ENCODE measurements at places on chromosomes 3 and 15. TPM values are rescaled to one million over a fixed set of nuclear protein-coding genes. Genes with fewer than 3 reads are reported as not detected.

- DNase-seq, result no peak
These were observed 43.8 kb downstream of the CCR3 start for GRCh38 chr3:46285931-46286619.

DNA sequence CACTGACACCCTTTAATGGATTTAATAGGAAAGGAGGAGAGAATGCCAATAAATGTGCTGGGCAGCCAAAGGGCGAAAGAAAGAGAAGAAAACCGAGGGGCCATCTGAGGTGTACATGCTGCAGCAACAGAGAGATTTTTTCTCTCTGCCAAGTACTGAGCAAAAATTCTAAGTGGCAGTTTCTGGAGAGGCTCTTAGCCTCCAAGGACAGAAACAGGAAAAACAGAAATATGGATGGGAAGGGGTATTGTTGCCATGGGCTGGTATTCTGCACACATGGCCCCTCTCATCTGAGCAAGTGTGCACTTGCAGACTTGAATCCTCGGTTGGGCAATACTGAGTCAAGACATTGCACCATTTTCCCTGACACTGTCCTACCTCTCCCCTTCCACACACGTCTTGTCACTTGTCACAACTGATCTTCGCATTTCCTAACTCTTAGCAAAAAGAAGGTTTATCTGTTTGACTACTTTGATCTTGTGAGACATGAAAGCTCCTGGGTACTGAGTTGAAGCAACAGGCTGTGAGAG, 73.9 kb downstream of the PRICKLE2 start:
- DNase-seq, result no peak

PDE12 gene
- 11.8 TPM for polyA plus RNA-seq

DNA sequence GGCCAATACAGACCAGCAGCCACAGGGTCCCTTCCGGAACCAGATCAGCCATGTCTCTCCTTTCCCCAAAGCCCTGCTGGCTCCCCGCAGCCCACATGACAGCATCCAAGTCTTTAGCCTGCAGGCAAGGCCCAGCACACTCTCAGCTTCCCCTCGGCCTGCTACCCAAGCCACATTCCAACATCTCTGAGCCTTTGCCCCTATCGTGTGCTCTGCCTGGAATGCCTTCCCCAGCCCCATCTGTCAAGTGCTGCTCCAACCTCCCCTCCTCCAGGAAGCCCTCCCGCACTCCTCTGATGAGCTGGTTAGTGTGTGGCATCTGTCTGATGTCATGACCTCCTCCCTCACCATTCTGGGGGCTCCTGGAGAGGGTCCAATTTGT, 8.5 kb downstream of the PLXND1 start:
- DNase-seq, result no peak

MST1R gene
- polyA plus RNA-seq, result 1.7 TPM

GRCh38 chr3:147383617-147384016, 22.7 kb downstream of the ZIC4 start:
- no peak for DNase-seq

DNA sequence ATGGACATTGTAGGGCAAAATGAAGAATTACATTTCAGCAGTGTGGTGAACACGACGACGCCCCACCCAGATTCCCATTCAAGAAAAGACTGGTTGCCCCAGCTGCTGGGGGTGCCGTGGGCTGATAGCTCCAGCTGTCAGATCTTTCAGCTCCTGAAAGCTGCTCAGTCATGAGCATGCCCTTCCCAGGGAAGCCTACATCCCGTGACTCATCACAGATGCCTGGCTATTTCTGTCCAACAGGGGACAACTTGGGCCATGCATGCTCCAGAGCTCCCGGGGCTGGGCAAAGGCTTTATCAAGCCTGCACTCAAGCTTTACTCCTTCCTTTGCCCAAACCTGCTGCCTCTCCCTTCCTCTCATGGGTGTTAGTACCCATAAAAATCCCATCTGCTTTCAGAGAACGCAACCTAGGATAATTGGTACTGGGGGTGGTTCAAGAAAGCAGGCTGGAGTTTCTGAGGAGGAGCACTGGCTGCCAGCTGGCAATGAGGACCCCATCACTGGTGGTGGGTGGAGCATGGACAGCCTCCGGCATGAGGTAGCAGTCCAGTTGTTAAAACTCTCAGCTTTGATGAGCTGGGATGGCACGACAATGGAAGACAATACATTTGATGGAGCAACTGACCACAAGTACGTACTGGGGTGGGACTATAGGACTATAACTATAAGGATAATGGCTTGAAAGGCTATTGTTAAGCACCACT, 16.4 kb upstream of the ST8SIA2 start:
- DNase-seq, result no peak

- DNase-seq, result no peak
These were observed 302.8 kb upstream of the TBC1D5 start for GRCh38 chr3:18044971-18045880.

- DNase-seq, result no peak
These were observed 61.9 kb downstream of the TM4SF4 start for GRCh38 chr3:149536429-149536828.

KY gene
- polyA plus RNA-seq, result 1.4 TPM

TMEM207 gene
- 17.8 TPM for polyA plus RNA-seq

DNA sequence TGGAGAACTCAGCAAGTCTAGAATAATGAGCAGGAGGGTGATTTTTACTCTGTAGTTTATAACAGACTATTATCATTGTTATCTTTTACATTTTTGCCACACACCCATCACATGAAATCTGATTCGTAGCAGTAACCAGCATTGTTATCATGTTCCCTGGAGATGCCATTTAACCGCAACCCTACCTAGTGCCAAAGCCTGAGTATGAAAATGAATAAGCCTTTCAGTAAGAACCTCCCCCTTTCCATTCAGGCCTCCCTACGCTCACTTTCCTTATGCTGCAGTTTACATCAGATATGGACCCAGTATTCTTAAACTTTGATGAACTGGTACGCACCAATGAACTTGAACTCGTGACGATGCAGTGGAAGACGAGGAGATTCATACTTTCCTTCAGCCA, 158.7 kb upstream of the SPRED1 start:
- DNase-seq, result no peak

STAC gene
- 9.2 TPM for polyA plus RNA-seq

DNA sequence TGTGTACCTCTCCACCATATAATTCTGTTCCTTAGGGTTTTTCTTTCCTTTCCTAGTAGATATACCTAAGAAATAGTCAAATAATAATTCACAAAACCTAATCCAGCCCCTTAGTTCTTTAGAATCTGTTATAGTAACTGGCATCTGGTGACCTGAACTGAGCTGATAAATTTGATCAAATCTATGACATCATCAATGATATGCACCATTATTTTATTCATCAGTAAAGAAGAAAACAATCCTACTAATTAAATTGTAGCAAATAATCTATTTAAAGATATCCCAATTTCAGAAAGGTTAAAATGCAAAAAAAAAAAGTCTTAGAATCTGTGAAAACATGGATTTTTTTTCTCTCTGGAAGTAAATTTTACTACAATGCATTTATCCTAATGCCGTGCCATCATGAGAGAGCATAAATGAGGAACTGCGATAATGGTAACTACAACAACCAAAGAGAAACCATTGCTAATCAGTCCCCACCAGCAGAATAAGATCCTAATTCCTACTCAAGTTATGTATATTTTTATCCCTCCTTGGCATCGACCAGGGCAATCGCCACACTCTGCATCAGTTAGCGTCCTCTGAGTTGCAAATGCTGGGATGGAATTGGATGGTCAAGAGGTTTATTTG, 6.6 kb upstream of the MNS1 start:
- DNase-seq, result no peak

FGD5 gene
- 20.2 TPM for polyA plus RNA-seq

GRCh38 chr3:168239287-168239686, 143.6 kb upstream of the GOLIM4 start:
- DNase-seq, result no peak

PAQR5 gene
- 40.6 TPM for polyA plus RNA-seq

GRCh38 chr15:60889491-60889890, 339.6 kb downstream of the RORA start:
- peak; percentile 54 for DNase-seq

DNA sequence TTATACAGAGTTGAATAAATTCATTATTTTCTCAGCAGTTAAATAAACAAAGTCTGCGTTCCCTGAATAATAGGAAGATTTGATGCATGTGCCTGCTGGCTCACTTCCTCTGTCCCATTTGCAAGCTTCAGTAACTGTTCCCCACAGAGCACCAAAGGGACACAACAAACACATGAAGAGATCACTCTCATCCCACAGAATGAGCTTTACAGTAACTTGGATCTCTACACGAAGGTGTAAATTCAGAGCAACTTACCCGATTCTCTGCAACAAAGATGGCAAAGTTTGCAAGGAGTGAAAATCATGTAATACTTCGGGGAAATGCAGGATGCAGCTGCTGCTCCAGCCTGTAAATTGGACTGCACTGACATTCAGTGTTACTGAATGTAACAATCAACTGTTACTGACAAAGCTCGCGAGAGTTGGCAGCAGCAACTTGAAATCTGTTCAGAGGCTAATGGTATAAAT, at the start of gene BCHE:
Gene BCHE (minus strand): TSS at position 366 of the 468 bp plus-strand sequence. CDS start 6,390 bp downstream, outside the sequence.
- DNase-seq, result peak; percentile 31

FETUB gene
- 0.16 TPM for polyA plus RNA-seq

GRCh38 chr3:24025805-24026204, 80.7 kb downstream of the NR1D2 start:
- no peak for DNase-seq

- DNase-seq, result no peak
These were observed 2.7 kb upstream of the ANKRD63 start for GRCh38 chr15:40285554-40286011.

KLHL40 gene
- polyA plus RNA-seq, result not detected

TRH gene
- 0.43 TPM for polyA plus RNA-seq

CCR3 gene
- polyA plus RNA-seq, result not detected

DNA sequence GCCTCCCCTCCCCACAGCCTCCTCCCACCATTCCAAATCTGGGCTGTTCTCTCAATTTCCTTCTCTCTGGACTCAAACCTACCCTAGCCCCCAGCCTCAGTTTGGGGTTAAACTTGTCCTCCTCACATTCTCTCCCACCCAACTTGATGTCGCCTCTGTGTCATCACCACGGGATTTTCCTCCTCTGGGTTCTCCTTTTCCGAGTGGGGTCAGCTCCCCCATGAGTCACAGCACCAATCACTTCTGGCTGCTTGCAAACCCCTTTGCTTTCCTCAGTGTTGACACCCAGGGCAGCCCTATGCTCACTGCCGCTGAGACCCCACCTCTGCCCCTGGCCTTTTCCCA, 451 bp downstream of the CCR5AS start:
- no peak for DNase-seq

DNA sequence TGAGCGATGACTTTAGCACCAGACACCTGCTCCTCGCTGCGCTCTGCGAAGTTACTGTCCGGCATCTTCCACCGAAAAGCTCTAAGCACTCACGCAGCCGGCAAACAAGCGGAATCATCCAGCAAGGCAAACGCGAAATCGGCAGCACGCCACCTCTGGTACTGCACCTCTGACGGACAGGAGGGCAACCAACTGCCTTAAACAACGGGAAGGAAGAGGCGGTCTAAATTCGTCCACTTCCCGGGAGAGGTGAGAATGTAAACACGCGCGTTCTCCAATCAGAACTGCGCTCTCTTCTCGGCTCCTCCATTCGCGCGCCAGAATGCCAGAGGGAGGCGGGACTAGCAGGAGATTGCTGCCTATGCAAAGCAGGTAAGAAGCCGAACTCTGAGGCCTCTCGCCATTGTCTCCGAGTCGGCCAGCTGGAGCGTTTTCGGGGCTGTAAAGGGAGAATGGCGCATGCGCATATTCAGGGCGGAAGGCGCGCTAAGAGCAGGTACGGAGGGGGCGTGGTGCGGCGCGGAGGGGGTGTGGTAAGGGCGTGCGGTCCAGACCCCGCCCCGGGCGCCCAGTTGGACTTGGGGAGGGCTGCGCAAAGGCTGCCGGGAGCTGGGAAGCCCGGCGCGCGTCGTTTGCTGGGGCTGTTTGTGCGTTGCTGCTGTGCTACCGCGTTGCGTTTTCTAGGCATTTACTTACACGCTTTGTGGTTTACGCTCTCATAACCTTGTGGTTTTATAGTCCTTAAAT, at the start of the genes BTD and HACL1:
Gene BTD (plus strand): TSS at position 347 of the 747 bp plus-strand sequence. CDS start 33,695 bp downstream, outside the sequence.
Gene HACL1 (minus strand): TSS at position 171 of the 747 bp plus-strand sequence. CDS start 106 bp downstream, at position 65.
- DNase-seq, result peak; percentile 100

- no peak for DNase-seq
These were observed 167.5 kb downstream of the GOLGA6L4 start for GRCh38 chr15:84402856-84403608.

DNA sequence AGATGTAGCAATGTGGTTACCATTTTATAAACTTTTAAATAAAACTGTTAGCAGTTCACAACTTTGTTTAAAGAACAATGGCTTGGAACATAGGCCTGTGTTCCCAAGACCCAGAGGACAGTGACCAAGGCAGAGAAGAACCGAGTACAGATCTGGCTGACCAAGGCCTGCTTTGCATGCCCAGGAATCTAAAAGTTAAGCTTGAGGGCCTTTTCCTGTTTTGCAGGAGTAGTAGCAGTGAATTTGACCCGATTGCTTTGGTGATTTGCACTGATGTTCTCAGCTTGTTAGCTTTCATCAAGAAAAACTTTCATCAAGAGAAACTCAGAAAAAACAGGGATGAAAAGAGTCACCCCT, 9.9 kb downstream of the FILIP1L start:
- no peak for DNase-seq

IL17RD gene
- 50.0 TPM for polyA plus RNA-seq

DNA sequence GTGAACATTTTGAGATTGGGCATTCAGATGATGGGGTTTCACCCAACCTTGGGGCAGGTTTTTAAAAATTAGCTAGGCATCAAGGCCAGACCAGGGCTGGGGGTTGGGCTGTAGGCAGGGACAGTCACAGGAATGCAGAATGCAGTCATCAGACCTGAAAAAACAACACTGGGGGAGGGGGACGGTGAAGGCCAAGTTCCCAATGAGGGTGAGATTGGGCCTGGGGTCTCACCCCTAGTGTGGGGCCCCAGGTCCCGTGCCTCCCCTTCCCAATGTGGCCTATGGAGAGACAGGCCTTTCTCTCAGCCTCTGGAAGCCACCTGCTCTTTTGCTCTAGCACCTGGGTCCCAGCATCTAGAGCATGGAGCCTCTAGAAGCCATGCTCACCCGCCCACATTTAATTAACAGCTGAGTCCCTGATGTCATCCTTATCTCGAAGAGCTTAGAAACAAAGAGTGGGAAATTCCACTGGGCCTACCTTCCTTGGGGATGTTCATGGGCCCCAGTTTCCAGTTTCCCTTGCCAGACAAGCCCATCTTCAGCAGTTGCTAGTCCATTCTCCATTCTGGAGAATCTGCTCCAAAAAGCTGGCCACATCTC, 6.1 kb downstream of the RHO start:
- DNase-seq, result peak; percentile 43

XCR1 gene
- 0.04 TPM for polyA plus RNA-seq

DNA sequence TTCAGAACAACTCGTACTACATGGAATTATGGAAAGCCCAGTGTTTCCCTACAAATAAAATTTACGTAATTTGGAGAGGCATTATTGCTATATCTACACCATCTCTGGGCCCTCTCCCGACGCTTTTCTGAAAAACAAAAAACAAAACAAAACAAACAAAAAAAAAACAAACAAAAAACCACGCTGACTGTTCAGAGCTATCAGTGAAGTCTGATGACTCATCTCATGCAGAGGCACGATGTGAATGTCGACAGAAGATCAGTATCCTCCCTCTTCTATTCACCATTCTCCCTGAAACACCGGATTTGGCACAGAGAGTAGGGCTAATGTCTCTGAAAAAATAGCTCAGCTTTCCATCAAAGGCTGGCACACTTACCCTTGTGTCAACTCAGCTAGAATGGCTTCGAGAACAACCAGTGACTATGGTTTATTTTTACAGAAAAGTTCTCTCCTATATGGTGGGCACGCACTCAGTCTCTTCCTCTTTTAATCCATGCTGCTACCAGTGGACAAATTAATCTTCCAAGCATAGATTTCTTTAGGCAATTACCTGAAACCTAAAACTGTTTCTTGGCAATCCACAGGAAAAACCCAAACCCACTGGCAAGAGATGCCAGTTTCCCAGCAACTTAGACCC, 1.5 kb downstream of the CRBN start:
- no peak for DNase-seq

All from renal pelvis (tissue), 12 donors.